ENCODE measurements at places on chromosomes 3 and 15.

DNA sequence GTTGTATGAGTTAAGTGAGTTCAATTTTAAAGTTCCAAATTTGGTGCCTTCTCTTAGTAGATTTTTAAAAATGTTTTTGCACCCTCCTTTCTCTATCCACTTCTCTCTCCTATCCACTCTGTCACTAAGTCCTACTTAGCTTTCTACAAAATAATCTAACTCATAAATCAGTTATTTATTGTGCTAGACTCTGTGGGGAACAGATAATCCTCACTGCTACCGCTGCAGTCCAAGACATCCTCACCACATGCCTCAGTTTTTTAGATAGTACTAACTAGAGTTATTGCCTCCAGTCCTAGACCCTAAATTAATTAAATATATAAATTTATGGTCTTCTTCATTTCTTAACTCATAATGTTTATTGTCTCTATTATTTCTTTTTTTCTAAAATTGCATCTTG is 576.3 kb downstream of the GRM7 start:
- no peak for DNase-seq

GRCh38 chr3:194582196-194582905 is 50.9 kb downstream of the TMEM44 start:
- DNase-seq = no peak

DNA sequence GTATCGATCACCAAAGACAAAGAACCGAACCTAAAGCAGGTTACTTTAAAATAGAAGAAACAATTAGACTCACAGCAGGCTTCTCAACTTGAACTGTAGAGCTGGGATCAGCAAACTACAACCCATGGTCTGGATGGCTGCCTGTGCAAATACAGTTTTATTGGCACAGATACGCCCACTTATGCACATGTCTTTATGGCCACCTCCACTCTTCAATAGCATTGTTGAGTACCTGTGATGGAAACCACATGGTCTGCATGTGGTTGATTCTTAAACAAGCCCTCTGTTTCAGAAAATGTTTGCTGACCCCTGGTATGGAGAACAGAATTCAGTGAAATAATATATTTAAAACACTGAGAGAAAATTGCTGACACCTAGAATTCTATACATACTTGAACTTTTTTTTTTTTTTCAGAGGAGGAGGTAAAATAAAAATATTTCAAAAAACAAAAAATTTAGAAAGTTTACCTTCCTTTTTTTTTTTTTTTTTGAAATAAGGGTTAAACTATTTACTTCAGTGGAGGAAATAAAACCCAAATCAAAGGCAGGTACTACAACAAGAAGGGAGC is 263.8 kb upstream of the ATP10A start:
- DNase-seq = no peak

DNA sequence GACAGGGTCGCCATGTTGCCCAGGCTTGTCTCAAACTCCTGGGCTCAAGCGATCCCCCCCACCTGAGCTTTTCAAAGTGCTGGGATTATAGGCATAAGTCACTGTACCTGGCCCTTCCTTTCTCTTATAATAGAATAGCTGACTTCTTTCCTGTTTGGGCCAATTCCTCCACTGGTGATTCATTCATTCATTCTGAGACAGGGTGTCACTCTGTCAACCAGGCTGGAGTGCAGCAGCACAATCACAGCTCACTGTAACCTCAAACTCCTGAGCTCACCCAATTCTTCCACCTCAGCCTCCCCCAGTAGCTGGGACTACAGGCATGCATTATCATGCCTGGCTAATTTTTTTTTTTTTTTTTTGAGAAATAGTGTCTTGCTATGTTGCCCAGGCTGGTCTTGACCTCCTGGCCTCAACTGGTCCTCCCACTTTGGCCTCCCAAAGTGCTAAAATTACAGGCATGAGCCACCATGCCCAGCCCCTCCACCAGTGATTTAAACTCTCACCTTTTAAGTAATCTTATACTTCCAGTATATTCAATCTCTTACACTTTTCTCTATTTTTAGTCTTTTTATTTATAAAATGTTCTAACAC is 20.9 kb downstream of the GNB4 start:
- DNase-seq = no peak

DNA sequence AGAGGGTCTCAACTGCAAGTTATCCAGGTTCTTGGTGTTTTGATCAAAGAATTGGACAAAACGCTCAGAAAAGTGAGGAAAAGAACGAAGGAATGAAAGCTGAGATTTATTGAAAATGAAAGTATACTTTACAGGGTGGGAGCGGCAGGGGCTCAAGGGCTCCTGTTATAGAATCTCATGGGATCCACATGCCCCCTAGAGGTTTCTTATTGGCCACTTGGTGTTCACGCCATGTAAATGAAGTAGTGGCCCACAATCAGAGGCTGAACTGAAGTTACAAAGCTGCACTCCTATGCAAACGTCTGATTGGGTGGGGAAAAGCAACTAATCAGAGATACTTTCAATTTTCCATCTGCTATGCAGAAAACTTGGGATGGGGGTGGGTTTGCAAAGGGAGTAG is 216.7 kb downstream of the PTPRG start:
- DNase-seq = no peak

- DNase-seq = no peak
Observed at GRCh38 chr3:159263750-159264553, 462.1 kb downstream of the MFSD1 start.

DNA sequence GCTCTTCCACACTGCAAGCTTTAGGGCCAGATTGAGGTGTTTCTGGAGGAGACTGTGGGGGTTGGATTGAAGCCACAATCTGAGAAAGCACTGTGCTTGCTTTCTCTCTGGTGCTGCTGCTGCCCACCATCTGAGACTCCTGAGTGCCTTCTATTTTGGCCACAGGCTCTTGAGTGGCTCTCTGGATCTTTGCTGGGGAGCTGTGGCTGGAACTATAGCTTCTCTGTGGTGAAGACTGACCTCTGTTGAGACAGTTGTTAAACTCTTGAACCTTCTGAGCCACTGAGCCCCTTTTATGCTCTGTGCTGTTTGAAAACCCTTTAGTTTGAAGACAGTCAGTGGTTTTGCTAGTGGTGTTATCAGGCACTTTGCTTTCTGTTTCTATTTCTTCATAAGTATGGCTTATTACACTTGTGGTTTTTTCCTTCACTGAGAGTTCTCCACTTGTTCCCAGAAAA is 108.7 kb upstream of the TSPAN3 start:
- DNase-seq = no peak

- DNase-seq = no peak
Observed at GRCh38 chr3:167372138-167372537, 8.0 kb downstream of the ZBBX start.

- DNase-seq = peak; percentile 42
Observed at GRCh38 chr15:56805466-56806147, 72.3 kb upstream of the ZNF280D start.

GRCh38 chr3:97278506-97278905 is 464.1 kb downstream of the EPHA6 start:
- no peak for DNase-seq

DNA sequence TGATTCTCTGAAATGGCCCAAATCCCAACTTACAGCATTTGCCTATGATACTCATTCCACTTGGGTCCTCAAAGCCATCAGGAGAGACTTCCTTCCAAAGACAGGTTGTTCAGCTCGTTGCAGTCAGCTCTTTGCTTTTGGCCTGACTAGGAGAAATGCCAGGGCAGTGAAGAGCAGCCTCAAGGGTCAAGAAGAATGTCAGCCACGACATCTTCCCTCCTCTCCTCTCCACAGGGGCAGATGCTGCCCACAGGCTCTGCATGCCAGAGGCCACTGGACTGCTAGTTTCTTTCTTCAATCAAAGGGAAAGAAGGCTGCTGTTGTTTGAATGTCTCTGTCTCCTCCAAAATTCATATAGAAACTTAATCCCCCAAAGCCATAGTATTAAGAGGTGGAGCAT is 201.7 kb upstream of the PFN2 start:
- no peak for DNase-seq

- no peak for DNase-seq
Observed at GRCh38 chr15:39857132-39857531, 62.9 kb downstream of the GPR176 start.

DNA sequence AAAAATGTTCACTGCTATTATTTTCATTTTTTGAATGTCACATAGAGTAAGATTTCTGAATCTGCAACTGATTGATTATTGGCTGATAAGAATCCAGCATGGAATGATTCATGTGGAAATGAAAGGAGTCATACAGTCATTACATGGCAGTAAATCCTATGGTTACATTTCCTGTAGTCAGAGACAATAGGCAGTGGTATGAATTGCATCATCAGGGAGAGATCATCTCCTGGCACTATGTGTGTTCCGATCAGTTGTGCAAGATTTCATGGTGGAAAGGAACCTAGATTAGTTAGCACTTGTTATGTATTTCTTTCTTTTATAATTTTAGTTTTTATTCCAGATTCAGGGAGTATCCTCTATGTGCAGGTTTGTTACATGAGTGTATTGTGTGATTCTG is 38.8 kb downstream of the SLC12A1 start:
- DNase-seq = no peak

DNA sequence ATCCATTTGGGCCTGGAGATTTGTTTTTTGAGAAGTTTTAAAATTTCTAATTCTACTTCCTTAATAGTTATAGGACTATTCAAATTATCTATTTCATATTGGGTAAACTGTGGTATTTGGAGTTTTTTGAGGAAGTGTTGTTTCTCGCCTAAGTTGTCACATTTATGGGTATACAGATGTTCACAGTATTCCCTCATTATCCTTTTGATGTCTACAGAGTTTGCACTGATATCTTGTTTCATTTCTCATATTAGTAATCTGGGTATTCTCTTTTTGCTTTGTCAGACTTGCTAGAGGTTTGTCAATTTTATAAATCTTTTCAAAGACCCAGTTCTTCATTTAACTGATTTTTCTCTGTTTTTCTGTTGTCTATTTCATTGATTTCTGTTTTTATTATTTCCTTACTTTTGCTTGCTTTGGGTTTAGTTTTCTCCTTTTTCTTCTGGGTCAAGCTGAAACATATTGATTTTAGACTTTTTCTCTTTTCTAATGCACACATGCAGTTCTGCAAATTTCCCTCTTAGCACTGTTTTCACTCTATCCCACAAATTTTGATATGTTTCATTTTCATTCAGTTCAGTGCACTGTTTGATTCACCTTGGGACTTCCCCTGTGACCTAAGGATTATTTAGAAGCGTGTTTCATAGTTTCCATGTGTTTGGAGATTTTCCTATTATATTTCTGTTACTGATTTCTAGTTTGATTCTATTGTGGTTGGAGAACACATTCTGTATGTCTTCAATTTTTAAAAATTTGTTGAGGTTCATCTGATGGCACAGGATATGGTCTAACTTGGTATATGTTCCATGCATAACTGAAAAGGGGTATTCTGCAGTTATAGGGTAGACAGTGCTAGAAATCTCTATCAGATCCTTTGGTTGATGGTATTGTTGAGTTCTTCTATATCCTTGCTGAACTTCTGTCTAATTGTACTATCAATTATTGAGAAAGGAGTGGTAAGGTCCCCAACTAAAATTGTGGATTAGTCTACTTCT is 79.6 kb downstream of the SUMF1 start:
- DNase-seq = no peak

- no peak for DNase-seq
Observed at GRCh38 chr3:128447561-128448013, 19.1 kb downstream of the DNAJB8 start.

- DNase-seq = no peak
Observed at GRCh38 chr3:168327856-168328255, 232.1 kb upstream of the GOLIM4 start.

DNA sequence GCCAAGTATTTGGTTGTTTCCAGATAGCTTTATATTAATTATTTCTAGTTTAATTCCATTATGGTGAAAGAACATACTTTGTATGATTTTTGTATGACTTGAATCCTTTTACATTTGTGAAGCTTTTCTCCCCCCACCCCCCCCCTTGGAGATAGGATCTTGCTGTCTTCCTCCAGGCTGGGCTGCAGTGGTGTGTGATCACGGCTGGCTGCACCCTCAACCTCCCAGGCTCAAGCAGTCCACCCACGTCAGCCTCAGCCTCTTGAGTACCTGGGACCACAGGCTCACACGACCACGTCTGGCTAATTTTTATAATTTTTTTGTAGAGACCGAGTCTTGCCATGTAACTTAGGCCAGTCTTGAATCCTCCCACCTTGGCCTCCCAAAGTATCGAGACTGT is 29.5 kb downstream of the ARL8B start:
- DNase-seq = no peak

GRCh38 chr15:69624155-69624520 is 171.5 kb downstream of the RPLP1 start:
- DNase-seq = no peak

DNA sequence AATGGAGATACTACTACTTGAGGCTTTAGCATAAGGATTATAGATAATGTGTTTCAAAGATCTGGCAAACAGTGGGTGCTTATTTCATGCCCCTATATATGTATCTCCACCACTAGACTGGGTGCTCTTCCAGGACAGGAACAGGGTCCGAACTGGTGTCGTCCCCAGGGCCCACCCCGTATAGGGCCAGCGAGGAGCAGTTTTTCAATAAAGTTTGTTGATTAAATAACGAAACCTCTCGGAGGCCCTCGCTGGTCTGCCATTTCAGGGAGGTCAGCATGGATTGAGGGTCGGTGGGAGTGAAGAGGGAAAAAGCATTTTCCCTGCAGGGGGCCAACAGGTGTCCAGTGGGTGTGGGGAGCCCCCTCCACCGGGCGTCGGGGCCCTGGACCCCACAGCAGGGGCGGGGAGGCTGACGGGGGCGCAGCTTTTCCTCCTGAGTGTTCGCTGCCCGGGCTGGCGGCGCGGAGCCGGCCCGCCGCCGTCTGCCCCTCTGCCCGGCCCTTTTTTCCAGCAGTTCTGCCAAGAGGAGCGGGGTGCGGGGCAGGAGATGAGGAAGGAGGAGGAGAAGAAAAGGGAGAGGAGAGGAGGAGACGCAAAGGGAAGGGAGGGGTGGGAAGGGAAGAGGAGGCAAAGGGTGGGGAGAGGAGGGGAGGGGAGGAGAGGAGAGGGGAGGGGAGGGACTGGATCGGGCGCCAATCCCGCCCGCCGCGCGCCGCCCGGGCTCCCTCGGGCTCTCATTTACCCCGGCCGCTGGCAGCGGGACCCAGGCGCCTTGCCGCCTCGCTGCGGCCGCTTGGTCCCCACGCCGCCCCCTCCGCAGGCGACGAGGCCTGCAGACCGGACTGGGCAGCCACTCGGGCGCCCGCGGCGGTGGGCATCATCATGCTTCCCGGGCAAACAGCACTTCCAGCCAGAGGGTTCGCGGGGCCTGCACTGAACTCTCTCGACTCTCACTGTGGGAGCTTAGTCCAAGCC is 66.3 kb downstream of the ISG20 start:
- DNase-seq = peak; percentile 40

- DNase-seq = no peak
Observed at GRCh38 chr3:153901991-153902390, 219.2 kb upstream of the ARHGEF26 start.

DNA sequence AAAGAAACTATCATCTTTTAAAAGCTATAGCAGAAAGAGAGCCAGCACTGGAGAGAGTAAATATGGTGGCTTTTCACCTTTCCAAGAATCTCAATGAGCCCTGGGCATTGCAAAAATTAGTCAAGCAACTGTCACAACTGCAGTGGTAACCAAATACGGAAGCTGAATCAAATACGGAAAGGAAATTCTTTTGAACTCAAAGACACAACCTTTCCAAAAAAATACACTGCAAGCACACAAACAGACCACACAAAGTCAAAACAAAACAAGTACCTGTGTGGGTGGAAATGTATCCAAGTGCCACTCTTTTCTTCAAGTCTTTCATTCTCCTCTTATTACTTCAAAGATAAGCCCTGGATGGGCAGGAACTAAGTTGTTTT is 17.6 kb downstream of the VGLL4 start:
- no peak for DNase-seq

- no peak for DNase-seq
Observed at GRCh38 chr3:27643355-27643754, 78.8 kb downstream of the EOMES start.

GRCh38 chr15:87021751-87022150 is 942.1 kb downstream of the AGBL1 start:
- no peak for DNase-seq

GRCh38 chr3:184765730-184766074 is 46.3 kb upstream of the VPS8 start:
- no peak for DNase-seq

Data from dorsolateral prefrontal cortex (tissue), 122 donors.